GM12865 (cell line): ENCODE measurements at places on chromosomes 6 and 20.

- DNase-seq, result no peak
These were observed 13.2 kb upstream of the SALL4 start for GRCh38 chr20:51815383-51816076.

DNA sequence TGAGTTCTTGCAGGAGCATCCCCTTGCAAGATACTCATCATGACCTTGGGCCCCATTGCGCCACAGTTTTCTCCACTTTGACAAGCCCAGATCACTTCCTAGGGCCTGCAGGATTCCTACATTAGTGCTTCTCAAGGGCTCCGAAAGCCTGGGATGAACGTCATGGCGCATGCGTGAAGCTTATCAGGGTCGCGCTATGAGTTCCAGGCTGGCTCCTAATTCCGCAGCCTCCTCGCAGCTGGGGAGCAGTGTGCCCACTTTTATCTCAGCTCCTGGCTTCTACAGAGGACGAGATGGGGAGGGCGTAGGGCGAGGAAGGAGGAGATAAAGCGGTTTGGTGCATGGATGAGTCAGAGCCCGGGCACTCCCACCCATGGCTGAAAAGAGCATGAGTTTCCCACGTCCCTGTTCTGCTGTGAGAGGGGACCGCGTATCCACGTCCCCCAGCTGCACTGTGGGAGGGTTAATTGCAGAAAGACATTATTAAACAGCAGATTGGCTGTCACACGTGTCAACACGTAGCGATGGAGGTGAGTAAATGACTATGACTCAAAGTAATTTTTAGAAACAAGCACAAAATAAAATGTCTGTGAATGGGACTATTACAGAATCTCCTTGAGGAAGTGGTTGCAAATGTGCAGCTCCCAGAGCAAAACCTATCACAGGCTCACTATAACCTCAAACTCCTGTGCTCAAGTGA, 72.9 kb upstream of the DSP start:
- no peak for DNase-seq

- DNase-seq, result peak; percentile 34
These were observed 191.9 kb upstream of the SLC35B3 start for GRCh38 chr6:8627085-8627861.

GRCh38 chr6:16295471-16295870, 57.1 kb downstream of the GMPR start:
- DNase-seq, result no peak

DNA sequence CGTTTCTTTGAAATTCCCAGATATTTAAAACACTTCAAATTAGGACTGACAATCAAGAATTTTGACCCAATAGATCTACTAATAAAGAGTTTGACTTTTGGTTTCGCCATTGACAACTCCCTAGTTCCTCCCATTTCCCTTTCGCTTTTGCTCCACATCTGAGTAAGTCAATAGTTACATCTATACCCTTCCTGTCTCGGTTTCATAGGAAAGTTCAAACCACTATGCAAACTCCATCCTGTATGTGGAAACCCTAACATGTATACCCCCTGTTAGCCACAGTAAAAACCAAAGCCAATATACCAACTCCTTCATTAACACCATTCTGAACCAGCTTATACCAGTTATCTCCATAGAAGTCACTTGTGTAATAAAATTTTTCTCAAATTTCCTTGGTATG, 311.1 kb downstream of the MMUT start:
- peak; percentile 5 for DNase-seq

GRCh38 chr6:134035823-134036296, 16.6 kb downstream of the SLC2A12 start:
- DNase-seq, result peak; percentile 15

DNA sequence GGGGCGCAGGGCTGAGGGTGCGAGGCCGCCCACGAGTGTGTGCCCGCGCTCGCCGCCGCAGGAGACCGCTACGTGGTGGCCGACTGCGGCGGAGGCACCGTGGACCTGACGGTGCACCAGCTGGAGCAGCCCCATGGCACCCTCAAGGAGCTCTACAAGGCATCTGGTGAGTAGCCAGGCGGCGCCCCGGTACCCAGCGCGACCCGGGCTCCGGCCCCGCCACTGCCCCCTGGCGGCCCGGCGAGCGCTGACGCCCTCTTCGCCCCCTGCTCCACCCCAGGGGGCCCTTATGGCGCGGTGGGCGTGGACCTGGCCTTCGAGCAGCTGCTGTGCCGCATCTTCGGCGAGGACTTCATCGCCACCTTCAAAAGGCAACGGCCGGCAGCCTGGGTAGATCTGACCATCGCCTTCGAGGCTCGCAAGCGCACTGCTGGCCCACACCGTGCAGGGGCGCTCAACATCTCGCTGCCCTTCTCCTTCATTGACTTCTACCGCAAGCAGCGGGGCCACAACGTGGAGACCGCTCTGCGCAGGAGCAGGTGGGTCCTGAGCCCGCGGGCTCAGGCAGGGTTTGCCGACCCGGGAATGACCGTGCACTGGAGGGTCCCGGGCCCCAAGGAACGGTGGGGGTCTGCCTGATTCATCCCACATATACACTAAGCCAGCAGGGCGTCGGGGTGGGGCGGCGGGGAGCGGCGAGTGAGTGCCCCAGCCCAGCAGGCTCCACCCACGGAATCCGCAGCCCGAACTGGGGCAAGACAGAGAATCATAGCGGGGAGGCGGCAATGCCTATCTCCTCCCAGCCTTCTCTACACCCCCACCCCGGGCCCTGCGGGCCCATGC, 17.4 kb downstream of the HSPA12B start:
- DNase-seq, result peak; percentile 35

DNA sequence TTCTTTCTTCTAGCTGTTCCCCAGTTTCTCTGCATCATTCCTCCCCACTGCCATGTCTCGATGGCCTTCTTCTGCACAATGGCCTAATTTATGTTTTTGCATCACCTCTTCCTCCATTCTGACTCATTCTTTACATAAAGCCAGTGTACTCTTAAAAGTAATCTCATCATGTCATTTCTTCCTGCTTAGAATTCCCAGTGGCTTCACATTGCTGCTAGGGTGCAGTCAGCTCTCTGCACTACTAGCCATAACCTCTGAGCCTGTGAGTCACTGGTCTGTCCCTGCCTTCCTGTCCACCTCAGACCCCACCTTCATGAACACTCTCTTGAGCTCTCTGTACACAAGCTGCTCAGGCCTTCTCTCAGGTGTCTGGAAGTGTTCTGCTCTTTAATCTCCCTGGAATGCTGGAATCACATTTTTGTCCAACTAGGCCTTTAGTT, 24.1 kb upstream of the TRIM27 start:
- DNase-seq, result no peak

DNA sequence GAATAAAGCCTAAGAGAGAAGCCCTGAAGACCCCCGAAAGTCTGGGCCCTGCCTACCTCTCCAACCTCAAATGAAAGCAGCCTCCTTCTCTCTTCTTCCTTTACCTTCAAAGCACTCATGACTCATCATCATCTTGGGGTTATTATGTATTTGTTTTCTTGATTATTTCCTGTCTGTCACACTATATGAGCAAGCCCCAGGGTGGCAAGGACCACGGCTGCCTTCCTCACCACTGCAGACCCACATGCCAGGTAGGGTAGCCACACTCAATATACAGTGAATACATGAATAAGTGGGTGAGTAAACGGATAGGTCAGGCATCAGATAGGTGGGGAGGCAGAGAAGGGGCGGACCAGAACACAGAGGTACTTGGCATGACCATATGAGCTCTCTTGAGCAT, 8.8 kb downstream of the WFDC3 start:
- no peak for DNase-seq

- DNase-seq, result peak; percentile 52
These were observed 60.0 kb downstream of the DNAH8 start for GRCh38 chr6:38774929-38775707.

- no peak for DNase-seq
These were observed 151.1 kb downstream of the UBE3D start for GRCh38 chr6:82914511-82914910.
